Hypothalamus (tissue), 51 donors: ENCODE measurements at places on chromosomes 16 and 17.

DNA sequence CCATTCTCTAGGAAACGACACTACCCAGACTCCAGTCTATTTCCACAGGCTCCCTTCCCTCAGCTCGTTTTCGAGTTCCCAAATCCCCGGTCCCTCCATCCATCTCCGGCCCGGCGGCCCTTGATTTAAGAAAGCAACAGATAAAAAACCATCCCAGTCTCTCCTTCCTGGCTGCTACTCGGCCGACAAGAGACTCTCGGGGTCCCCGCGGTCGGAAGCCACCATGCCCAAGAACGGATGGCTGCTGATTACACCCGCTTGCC, 182 bp downstream of the RPL26 start:
- DNase-seq = no peak

DNA sequence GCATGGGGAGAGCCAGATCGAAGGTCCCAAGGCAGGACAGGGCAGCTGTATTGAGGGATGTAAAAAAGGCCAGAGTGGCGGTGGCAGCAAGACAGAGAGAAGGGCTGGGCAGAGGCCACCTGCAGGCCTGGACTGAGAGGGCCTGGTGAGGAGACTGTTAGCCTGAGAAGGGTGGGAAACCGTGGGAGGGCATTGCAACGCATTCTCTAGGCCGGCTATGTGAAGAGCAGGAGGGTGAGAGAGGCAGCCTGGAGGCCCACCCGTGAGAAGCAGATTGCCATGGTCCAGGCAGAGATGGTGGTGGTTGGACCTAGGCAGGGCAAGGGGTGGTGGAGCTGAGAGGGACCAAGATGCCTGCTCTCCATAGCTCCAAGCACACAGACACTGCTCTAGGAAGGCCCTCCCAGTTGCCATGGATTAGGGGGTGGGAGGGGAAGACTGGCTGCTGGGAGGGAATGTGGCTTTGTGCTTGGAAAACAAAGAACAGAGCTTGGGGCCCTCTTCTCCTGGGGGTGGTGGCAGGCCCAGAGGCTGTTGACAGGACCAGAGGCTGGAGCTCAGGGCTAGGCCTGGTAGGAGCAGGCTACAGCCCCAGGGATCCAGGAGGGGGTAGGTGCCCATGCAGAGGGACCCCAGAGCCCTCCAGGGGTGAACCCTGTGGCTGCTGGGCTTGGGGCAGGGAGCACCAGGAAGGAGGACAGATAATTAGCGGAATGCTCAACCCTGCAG, 12.4 kb upstream of the TCAP start:
- DNase-seq = no peak

- DNase-seq = no peak
Observed at GRCh38 chr17:30393491-30393890, 14.8 kb downstream of the CPD start.

DNA sequence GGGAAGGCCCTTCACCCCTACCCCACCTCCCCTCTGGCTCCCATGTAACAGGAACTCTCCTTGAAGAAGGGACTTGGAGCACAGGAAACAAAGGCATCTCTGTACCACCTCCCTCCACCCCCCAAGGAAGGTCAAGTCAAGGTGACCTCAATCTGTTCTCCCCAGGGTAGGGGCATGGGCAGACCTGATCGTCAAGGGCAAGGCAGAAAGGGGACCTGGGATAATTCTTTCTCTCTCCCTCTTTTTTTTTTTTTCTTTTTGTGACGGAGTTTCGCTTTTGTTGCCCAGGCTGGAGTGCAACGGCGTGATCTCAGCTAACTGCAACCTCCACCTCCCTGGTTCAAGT, 4.3 kb upstream of the STAT5A start:
- DNase-seq = no peak
